ENCODE measurements at places on chromosomes 7 and 10.
A peak's percentile ranks its signal among the peaks of the same experiment; 100 is the strongest.

GRCh38 chr7:68785036-68785435 is 813.2 kb upstream of the AUTS2 start:
- no peak for ATAC-seq

- peak; percentile 75 for ATAC-seq
Observed at GRCh38 chr7:73623798-73624668, at the start of gene MLXIPL. MLXIPL (minus strand) TSS chr7:73624522; CDS start chr7:73624492, 30 bp downstream.

- ATAC-seq, result no peak
Observed at GRCh38 chr7:44247868-44248651, 47.3 kb downstream of the YKT6 start.

DNA sequence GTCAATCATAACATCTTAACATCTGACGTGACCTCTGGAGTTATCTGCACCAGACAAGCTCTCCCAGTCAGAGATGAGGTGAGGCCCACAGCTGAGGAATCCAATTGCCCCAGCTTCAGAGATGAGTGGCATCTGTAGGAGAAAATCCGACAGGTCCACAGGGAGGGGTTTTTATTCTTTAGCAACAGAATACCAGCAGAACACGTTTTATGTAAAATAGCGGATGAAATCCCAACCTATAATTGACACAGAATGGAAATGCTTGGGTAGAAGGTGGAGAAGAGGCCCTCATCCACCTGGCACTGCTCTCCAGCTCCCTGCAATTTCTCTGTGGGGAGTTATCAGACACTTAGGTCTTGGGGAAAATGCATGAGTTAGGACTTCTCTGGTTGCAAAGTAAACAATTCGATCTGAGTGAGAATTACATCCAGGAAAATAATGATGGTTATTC is 144.2 kb upstream of the NRP1 start:
- no peak for ATAC-seq

DNA sequence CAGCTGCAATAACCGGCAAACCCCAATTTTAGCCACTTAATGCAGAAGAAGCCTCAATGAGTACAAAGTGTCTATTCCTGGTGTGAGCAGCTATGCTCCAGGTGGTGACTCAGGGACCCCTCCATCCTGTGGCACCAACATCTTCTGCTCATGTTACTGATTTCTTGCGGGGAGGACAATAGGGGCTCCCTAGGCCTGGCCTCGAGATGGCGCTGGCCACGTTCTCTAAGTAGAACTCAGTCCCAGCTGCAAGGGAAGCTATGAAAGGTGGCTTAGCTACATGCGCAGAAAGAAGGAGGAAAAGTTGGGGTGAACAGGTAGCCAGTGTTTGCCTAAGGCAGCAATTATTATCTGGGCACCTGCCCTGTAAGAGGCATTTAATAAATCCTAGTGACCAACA is 6.6 kb downstream of the GJD4 start:
- ATAC-seq, result no peak

GRCh38 chr10:8504499-8504898 is 450.0 kb downstream of the GATA3 start:
- ATAC-seq, result no peak

DNA sequence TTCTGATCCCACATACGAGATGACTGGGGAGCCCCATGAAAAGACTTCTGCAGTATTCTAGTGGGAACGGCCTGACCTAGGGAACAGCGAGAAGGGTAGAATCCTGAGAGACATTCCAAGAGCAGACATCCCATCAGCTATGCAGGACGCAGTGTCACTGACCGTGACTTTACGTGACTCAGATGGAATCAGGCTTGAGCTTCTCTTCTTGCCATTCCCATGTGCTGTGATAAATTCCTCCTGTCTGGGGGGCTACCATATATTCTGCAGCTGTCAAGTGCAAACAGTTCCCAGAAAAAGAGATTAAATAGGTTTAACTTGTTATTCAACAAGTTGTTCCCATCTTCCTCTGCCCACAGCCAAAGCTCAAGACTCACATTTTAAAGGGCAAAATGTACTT is 73.1 kb upstream of the PDE1C start:
- no peak for ATAC-seq

- no peak for ATAC-seq
Observed at GRCh38 chr7:28479507-28479947, 67.2 kb downstream of the CREB5 start.

DNA sequence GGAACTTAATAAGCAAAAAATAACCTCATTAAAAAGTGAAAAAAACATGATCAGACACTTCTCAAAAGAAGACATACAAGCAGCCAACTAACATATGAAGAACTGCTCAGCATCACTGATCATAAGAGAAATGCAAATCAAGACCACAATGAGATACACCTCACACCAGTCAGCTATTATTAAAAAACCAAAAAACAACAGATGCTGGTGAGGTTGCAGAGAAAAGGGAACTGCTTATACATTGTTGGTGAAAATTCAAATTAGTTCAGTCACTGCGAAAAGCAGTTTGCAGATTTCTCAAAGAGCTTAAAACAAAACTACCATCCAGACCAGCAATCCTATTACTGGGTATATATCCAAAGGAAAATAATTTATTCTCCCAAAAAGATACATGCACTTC is 513.3 kb downstream of the MDFIC start:
- ATAC-seq, result no peak

GRCh38 chr10:130806426-130806825 is 505.1 kb downstream of the TCERG1L start:
- ATAC-seq, result no peak

DNA sequence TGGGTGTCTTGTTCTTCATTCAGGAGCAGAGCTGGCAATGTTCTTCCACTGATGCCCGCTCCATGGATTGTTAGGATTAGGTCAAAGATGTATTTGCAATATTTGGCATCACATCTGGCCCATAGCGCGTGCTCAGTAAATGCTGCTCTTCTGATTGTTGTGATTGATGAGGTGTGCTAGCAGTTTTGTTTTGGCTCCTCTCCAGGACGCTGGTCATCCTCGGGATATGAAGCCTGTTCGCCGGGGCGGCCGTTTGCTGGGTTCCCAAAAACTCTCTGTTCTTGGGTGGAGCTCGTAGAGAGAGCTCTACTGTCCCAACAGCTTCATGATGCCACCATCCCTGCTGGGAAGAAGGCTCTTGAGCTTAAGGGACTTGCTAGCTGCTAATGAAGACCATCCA is 96.9 kb downstream of the XRCC2 start:
- ATAC-seq, result no peak

GRCh38 chr10:84184517-84184916 is 9.8 kb upstream of the CDHR1 start:
- no peak for ATAC-seq

- peak; percentile 70 for ATAC-seq
Observed at GRCh38 chr7:151251689-151252560, 3.4 kb upstream of the SMARCD3 start.

- ATAC-seq, result no peak
Observed at GRCh38 chr10:132724446-132724845, 61.5 kb downstream of the NKX6-2 start.

DNA sequence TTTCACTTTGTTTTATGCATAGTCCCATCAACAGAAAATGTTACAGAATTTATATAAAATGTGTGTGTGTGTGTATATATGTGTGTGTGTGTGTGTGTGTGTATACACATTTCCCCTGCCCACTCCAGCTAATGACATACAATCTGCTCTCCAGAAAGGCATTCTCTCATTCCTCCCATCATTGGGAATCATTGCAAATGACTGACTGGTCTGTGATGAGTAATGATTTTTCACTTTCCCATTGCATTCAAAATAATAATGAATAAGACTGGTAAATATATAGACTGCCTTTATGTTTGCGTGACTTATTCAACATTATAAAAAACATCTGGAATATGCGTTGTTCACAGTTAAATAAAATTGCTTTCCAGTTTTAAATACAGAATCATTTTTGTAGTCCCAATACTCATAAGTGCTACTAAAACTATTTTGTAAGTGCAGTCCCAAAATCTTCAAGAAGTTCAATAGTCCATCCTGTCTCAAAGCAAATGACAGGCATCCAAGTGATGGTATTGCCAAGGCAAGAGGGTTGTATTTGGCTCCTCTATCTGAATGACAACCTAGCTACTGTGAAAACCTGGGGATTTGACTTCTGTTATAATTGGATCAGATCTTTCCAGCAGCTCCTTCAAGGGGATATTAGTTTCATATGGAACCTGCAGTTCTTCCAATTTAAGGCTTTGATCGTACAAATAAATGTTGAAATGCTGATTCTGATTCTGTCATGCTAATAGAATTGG is 150.9 kb downstream of the POLR1F start:
- ATAC-seq, result no peak

All from gastroesophageal sphincter (tissue), 4 donors.